ENCODE measurements at places on chromosomes 7 and 10.
A peak's percentile ranks its signal among the peaks of the same experiment; 100 is the strongest.

DNA sequence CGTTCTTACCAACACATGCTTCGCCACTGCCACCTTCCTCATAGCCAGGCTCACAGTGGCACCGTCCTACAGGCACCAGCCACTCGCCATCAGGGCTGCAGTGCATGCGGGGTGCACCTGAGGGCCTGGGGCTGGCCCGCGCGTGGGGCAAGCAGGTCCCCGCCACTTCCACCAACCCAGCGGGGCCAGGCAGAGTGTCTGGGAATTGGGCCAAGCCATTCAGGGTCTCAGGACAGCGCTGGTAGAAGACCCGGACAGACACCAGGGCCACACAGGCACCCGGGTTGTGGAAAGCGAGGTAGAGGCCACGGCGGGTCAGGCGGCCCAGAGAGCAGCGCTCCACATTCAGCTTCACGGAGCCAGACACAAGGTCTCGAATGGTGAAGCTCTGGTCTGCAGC, 9.0 kb downstream of the EPHA1 start:
- no peak for DNase-seq

DNA sequence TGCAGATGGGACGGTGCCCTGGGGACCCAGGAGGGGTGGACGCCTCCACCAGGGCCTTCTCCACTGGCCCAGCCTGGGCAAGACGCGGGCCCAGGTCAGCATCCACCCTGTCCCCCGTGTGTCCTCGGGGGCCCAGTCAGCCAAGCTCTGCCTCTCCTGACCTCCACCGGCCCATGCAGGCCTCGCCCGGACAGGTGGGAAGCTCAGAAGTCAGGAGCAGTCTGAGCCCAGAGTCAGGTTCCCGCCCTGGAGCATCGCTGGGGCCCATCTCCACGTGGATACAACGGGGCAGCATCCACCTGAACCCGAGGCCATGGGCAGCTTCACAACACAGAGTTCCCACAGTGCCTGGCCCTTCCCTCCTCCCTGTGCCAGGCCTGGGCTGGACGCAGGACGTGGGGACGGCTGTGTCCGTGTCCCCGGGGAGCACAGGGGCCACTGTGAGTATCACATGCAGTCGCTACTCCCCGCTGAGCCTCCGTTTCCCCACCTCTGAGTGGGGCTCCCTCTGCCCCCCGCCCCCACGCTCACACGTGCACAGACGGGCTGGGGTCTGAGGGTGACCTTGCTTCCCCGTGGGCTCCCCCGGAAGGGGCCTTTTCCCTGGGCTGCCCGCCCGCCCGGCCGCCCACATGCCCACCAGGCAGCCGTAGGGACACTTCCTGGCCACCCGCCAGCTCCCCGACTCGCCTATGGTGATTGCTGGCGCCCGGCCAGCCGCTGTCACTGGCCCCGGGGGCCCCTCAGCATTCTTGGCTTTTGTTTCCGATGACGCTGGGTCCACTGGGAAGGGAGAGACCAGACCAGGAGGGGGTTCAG, 64.3 kb downstream of the PDGFA start:
- DNase-seq: no peak

DNA sequence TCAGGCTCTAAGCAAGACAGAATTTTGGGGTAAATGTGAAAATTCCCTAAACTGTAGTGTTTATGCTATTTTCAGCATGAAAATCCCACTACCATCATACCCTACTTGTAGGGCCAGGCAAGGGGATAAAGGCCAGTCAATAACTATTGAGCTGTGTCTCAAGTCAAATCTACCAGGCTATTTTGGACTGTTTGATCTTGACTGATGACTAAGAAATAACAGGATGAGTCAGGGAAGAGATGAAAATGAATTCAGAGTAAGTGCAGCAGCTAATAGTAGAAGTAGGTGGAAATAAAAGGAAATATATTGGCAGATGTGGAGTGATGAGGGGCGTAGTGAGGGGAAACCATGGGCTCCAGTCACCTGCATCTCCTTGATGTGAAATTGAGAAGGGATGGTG, 225.8 kb upstream of the PHYHIPL start:
- no peak for DNase-seq

- no peak for DNase-seq
Measured at GRCh38 chr10:43273997-43274396, 7.1 kb upstream of the RASGEF1A start.

DNA sequence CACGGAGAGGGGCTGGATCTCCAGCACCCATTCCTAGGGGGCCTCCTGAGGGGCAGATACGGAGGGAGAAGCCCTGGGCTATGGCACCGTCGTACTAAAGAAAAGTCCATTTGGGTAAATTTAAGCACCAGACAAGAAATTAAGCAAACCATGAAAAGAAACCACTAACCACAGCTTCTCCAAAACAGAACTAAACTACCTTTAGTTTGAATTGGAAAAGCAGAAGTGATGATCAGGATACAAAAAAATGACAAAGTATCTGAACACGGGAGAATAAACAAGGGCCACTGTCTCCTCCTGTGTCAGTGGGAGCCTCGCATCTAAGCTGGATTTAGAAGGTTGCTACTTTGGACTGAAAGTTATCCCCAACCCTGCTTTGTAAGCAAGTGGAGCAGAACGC, 69.1 kb downstream of the DIP2C start:
- peak; percentile 26 for DNase-seq

DNA sequence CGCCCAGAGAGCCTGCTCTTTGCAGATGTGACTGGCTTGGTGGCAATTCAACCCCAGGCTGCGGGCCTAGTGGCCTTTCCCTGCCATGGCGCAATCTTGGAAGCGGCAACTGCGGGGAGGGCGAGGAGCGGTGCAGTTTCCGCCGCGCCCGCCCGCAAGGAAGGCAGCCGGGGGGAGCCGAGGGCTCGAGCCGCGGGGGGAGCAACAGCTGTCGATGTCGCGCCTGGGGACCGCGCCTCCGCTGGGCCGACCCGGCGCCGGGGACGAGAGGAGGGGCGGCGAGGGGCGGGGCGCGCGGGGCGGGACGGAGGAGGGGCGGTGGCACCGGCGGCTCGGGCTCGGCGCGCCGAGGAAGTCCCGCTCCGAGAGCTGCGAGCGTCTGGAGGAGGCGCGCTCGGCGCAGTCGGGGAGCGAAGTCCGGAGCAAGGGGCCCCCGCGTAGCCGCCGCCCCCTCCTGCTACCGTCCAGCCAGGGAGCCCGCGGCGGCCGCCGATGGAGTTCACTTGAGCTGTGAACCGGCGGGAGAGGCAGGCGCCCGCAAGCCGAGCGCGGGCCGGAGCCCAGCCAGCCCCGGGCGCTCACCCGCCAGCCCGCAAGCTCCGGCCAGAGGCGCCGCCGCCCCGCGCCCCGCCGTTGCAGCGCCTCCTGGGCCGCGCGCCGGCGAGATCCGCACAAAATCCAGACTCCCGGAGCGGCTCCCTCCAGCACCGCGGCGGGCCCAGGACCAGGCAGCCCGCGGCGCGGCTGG, 438.1 kb upstream of the GALNT17 start:
- DNase-seq: peak; percentile 64

GRCh38 chr7:128939861-128940410, 2.2 kb downstream of the IRF5 start:
- DNase-seq: peak; percentile 66

GRCh38 chr10:32160864-32161263, 104.6 kb upstream of the KIF5B start:
- DNase-seq: no peak

- DNase-seq: no peak
Measured at GRCh38 chr10:74306227-74306982, 155.4 kb downstream of the ADK start.

DNA sequence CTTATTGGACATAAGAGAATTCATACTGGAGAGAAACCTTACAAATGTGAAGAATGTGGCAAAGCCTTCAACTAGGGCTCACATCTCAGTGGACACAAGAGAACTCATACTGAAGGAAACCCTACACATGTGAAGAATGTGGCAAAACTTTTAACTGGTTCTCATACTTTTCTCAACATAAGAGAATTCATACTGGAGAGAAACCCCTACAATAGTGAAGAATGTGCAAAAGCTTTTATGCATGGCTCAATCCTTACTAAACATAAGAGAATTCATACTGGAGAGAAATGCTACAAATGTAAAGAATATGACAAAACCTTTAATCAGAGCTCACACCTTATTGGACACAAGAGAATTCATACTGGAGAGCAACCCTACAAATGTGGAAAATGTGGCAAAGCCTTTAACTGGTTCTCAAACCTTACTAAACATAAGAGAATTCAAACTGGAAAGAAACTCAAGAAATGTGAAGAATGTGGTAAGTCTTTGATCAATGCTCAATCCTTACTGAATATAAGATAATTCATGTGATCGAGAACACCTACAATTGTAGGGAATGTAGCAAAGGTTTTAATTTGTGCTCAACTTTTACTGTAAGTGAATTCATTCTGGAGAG, 121.8 kb upstream of the ZNF722 start:
- no peak for DNase-seq

DNA sequence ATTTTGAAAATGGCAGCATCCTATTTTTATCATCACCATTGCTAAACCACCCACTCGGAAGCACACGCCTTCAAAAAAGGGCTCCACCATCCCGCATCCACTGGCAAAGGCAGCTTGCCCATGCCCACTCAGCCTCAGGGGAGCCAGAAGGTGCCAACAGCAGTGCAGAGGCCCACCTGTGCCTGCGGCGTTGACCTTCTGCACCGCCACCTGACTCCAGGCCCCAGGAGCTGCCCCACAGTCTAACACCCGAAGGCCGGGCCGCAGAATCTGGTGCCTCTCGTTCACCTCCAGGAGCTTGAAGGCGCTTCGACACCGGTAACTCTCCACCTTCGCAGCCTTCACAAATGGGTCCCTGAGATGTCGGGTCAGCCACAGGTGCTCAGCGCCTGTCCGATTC, 2.8 kb downstream of the MRM2 start:
- no peak for DNase-seq

- DNase-seq: no peak
Measured at GRCh38 chr7:142835487-142835886, 19.4 kb upstream of the EPHB6 start.

DNA sequence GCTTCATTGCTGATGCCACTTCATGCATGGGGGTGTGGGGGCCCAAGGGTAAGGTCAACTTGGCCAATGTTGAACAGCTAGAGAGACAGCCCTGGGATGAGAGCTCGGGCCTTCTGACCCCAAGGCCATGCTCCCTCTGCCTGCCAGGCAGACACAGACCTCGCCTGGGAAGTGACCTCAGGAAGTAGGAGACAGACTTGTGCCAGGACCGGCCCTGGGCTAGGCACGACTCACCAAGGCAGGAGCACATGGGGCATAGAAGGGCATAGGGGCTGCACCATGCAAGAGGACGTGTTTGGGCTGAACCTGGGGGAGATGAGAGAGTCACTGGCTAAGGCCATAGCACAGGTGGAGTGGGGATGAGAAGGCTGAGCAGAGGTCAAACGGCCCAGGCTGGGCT, 27.1 kb downstream of the ZCCHC24 start:
- DNase-seq: no peak

GRCh38 chr7:1017586-1018333, 26.6 kb upstream of the GPR146 start:
- DNase-seq: no peak

DNA sequence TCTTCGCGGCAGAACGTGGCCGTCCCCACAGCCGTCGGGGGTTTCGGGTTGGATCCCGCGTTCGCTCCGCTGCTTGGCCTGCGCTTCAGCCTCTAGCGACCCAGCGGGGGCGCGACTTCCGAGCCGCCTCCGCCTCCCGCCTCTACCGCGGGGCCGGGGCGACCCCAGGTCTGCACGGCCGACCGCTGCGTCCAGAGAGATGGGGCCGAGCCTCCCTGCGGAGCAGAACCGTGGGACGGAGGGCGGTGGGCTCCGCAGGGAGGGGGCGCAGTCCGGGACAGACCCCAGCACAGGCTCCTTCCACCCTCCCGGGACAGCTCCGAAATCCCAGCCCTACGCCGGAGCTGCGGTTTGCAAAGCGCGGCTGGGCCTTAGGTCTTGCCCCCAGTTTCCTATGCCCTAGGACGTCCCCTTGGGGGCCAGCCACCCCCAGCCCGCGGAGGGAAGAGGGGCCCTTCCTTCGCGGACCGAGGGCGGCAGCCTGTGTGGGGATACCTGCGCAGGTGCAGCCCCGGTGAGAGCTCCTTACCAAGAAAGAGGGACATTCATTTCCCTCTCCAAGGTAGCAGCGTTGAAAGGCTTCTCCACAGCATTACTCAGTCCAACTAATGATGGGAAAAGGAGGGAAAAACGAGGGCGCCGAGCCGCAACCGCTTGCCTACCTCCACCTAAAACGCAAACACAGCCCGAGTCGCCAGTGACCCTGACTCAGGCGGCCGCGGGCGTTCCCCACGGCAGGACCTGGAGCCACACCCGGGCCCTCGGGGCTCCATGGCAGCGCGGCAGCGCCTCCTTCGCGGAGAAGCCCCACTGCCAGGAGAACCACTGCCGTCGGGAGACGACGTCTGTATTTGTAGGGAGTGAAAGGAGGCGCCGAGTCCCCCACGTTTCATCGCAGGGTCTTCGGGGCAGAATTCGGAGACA, 115.7 kb downstream of the BMS1 start:
- no peak for DNase-seq

- DNase-seq: peak; percentile 75
Measured at GRCh38 chr10:45325116-45325515, 9.7 kb upstream of the OR13A1 start.

GRCh38 chr10:110013630-110014293, 6.0 kb downstream of the ADD3 start:
- DNase-seq: no peak

GRCh38 chr7:135645296-135645904, 16.9 kb upstream of the STMP1 start:
- peak; percentile 50 for DNase-seq

DNA sequence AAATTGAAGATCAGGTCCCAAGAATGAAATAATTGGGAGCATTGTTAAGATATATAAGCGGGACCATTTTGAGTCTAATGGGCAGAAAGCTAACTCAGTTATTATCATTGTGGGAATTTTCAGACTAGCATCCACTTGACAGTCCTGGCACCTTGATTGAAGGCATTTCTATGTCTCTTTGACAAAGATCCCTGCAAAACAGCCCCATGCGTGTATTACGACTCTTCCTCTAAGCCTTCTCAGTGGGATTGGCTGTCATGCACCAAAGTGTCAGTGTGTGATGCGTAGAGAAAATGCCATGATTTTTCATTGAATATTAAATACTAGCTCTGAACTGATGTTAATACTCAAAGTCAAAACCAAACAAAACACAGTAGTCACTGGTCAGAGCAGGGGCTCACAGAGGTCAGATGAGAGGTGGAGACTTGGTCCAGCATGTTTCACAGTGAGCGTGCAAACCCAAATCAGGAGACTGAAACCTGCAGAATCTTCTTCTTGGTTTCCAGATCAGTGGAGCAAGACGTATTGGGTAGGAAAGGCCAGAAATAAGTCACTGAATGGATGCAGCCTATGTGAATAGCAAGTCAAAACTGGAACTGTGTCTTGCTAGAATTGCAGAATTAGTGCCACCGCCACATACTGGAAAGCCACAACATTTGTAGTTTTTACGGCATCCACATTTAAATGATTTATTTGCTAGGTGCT, 303.6 kb upstream of the AKR1E2 start:
- no peak for DNase-seq

DNA sequence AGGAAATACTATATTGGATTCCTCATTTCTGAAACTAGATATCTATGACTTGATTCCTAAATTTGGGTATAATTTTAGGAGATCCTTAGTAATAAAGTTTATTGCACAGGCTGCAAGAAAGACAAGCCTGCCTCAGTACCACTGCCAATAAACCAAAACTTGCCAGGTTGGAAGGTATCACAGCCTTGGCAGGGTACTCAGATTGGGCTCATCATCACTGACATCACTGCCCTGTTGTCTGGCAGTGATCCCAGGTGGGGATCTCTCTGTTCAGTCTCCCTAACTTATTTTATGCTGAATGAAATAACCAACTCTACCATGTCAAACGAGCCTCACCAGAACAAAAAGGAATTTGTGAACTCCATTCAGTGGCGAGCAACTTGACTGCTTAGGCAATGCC, 18.8 kb downstream of the FIGNL1 start:
- no peak for DNase-seq

- DNase-seq: no peak
Measured at GRCh38 chr7:76193466-76193865, 8.2 kb upstream of the SRRM3 start.
